Activated naive CD4-positive, alpha-beta T cell treated with anti-CD3 and anti-CD28 coated beads for 36 hours (primary cell): ENCODE measurements at places on chromosomes 1 and 21.

- DNase-seq, result peak; percentile 17
These were observed 90.7 kb upstream of the VAMP3 start for GRCh38 chr1:7680207-7680954.

GRCh38 chr1:65020774-65021173, 54.4 kb upstream of the JAK1 start:
- no peak for DNase-seq

DNA sequence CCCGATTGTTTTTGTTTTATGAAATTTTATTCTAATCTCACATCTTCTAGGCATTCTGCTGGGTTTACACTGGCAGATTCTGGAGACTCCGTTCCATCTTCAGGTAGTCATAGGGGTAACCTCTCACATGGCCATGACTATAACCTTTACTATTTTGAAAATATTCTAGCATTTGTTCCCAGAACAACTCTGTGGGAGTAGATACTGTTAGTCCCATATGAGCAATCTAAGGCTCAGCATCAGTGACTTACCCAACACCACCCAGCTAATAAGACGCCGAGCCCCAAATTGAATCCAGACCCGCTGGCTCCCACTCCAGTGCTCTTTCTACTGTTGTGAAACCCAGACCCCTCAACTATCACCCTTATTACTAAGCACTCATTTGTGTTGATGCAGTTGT, 9.8 kb downstream of the ADAMTS4 start:
- DNase-seq, result no peak

- DNase-seq, result no peak
These were observed 22.0 kb upstream of the THEM5 start for GRCh38 chr1:151875419-151876097.

DNA sequence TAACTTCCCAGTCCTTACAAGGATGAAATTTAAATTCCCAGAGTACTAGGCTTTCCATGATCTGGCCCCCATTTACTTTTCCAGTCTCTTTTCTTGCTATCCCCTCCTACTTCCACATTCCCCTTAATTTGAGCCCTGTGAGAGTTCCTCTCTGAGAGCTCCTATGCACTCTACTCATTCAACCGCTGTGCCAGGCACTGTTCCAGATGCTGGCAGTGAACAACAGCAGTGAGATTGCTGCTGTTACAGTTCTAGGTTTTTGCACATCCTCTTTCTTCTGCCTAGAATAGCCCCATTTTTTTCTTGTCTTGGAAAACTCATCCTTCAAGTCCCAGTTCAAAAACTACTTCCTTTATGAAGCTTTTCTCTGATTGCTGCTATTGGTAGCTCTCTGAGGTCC, 18.8 kb downstream of the ATF6 start:
- no peak for DNase-seq

- no peak for DNase-seq
These were observed 22.6 kb downstream of the HMGB4 start for GRCh38 chr1:33886496-33886895.

DNA sequence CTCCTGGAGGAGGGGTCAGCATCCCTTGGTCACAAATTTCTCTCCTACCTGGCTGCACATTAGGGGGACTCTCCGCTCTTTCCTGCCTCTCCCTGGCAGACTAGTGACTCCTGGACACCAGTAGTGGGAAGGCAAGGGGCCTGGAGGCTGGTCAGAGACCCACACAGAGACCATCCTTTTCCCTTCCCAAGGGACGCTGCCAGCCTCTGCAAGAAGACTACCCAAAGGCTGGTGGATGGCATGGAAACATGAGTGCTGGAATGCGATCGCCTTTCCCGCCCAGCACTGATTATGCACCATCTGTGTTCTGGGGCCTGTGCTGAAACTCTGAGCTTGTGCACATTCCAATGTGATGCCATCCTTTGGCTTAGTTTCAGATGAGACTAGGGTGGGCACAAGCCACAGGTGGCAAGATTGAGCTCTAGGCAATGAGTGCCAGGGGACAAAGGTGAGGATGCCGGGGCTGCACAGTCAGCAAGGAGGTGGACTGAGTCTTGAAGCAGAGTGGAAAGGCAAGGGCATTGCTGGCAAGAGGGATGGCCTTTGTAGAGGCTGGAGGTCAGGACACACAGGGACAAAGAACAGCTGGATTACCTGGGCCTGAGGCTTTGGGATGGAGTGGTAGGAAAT, 12.6 kb upstream of the EPS8L3 start:
- no peak for DNase-seq

DNA sequence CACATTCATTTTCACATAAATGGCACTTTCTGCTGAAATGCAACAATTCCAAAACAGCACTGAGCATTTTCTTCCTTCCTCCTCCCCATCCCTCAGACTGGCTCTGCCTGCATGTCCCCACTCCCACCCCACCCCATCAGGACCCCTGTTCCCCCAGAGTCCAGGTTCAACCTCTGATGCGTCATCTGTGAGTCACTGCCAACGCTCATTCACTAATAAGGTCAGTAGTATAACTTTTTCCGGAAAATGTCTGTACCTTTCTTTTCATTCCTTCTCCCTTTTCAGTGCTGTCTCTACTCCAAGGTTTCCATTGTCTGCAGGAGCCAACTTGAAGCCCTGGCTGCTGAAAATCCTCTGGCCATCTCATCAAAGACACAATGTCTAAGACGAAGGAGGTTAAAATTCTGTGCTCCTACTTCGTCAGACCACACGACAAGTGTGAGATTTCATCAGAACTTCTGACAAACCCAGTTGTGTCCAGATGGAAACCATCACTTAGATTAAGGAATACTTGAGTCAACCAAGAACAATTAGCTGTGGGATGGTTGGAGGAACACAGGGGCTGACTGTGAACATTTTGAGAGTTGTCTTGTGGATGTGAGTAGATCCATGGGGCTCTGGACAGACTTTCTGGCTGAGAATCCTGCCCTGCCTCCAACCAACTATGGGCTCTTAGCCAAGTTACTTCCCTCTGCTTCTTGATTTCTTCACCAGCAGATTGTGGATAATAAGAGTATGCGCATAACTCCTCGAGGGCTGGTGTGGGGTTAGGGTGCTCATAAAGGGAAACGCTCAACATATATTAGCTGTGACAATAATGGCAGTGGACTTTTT, 35.6 kb upstream of the UTS2 start:
- DNase-seq, result no peak

DNA sequence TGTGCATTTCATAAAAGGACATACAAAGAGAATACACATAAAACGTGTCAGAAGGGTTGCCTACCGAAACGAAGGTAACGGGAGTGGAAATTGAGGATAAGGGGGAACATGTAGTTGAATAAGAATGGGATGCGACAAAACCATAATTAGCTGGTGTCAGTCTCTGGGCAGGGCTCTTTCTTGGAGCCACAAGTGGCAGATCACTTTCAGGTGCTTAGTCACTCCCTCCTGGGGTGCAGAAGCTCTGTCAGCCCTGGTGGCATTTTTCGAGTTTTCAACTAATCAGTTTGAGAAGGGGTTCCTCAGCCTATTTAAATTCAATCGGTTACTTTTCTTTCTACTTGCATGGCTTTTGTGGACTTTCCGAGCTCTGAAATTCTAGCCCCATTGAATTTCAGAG, 133.9 kb upstream of the IGSF21 start:
- DNase-seq, result no peak

GRCh38 chr1:234608911-234609690, 877 bp downstream of the IRF2BP2 start:
- DNase-seq, result peak; percentile 84

- no peak for DNase-seq
These were observed 275.2 kb upstream of the DPYD start for GRCh38 chr1:98196012-98196411.

DNA sequence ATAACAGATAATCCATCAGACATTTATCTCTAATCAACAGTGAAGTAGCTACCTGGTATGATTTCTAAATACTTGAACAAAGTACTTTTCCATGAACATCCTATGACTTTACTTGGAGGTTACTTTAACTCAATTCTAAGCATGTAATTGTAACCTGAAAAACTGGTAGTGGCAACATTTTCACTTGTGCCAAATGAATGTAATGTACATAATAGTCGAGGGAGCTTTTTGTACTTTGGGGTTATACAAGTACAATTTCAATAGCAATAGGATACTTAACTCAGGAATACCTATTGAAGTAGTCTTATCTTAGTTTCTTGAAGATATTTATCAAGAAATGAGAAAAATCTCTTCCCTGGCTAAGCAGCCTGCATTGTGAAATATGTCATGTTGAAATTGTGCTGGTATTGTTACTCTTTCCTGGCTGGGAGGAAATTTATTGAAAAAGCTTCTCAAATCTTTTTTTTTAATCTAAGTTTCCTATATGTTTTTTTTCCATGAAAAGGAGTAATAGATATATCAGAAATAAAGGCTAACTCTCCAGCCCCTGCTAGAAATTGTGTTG, 33.7 kb upstream of the CACYBP start:
- no peak for DNase-seq

- no peak for DNase-seq
These were observed 47.5 kb upstream of the TDRD10 start for GRCh38 chr1:154454386-154455120.

DNA sequence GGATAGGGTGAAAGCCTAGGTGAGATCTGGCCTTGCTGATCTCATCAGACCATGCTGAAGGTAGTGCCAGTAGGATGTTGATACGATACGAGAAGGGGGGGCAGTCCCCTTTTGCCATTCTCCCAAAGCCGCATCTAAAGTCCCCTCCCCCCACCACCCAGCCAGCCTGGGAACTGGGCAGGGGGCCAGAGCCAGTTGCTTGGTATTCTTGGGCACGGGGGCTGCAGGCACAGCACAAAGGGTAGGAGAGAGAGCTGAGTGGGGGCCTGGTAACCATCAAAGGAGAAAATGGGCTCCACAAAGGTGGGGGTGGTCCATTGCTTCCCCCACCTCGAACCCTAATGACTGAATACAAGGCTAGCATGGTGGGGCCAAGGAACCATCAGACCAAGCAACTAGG, 5.4 kb downstream of the PEA15 start:
- no peak for DNase-seq

- DNase-seq, result no peak
These were observed 265.4 kb downstream of the FOXD2 start for GRCh38 chr1:47703156-47703825.

DNA sequence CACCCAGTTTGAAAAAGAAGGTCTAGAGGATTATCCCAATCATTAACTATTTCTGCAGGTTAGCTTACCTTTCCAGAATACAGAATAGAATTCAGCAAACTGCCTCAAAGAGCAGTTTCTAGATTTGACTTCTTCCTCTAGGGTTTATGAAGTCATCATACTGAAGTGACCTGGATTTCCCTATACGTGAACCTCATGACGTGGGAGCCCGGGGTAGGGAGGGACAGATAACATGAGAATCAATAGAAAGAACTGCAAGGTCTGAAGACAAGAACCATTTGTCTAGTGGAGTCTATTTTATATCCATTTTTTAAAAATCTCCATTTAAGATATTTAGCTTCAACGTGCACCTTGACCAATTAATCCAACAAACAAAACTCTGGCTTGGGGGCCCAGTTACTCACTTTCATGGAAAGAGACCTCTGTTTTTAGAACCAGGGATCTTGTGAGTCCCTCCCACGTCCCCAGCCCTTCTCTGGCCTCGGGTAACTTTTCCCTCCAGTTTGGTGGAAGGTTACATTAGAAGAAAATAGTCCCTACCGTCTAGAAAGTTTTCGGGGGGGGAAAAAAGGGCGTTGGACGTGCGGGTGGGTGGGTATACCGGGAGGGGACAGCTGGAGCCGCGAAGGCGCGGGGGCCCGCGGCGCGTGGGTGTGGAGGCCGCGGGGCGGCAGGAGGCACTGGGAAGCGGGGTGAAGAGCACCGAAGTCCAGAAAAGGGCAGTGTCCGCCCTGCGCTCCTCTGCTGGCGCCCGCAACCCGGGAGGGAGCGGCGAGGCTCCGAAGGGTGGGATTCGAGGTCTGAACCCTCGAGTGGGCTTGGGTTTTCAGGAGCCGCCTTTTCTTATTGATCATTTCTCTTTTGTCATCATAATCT, 13.8 kb upstream of the POGZ start:
- peak; percentile 39 for DNase-seq

DNA sequence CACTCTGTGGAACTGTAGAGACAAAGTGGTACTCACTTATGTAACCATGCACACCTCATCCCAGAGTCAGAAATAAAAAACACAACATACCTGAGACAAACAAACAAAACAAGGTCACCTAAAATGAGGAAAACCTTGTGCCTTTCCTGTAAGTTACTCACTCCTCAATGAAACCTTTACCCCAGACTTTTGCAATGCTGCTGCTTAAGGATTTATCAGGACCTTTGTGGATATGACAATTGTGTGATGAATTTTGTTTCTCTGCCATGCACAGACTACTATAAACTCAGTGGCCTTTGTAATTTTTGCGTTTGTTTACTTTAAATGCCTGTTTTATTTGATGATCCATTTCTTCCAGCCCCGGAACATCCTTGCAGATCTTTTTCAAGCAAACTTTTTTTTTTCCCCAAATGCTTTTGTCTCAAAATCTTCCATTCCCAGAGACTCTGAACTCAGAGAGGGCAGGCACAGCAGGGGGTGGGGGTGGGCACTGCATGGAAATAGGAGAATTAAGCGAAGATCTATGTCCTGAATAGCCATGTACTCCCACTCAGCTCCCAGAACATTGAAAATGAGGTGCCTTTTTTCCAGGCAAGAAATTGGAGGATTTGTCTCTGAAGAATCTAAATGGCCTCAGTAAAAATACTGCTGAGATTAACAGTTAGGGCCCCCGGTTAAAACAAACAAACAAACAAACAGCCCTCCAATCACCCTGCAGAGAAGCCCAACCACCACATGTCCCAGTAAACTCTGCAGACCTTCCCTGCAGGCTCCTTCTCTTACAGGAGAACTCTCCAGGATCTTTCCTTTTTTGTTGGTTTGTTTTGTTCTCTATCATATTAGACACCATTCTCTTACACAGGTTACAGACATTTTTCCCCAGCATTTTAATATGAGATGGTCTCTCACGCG, 22.6 kb upstream of the SIM2 start:
- no peak for DNase-seq

DNA sequence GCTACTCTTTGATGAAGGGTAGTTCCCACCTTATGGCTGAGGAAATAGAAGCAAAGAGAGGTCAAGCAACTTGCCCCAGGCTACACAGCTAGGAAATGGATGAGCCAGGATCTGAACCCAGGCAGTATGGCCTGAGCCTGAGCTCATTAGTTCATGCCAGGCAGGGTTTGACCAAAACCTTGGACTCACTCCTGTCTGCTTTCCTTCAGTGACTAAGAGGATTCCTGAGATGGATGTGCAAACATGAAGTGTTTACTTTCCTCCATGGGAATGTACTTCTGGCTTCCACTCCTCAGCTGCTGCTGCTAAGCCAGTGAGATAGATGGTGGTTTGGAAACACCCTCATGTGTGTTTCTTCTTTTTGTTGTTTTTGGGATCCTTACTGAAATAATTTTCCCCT, 35.1 kb upstream of the ERRFI1 start:
- DNase-seq, result no peak

GRCh38 chr1:212213784-212214183, 71.4 kb upstream of the PPP2R5A start:
- no peak for DNase-seq

GRCh38 chr1:55685560-55685959, 470.4 kb upstream of the USP24 start:
- no peak for DNase-seq
